ENCODE measurements at places on chromosomes 5 and 9. TPM values are rescaled to one million over a fixed set of nuclear protein-coding genes. Genes with fewer than 3 reads are reported as not detected.

The SPATA6L gene
- 3.1 TPM for total RNA-seq

The MOB3B gene
- 0.65 TPM for total RNA-seq

The CCDC183 gene
- total RNA-seq, result 0.65 TPM

The MZB1 gene
- 0.19 TPM for total RNA-seq

The C9orf153 gene
- not detected for total RNA-seq

The PGM5 gene
- total RNA-seq, result 3.2 TPM

The MYMK gene
- not detected for total RNA-seq

The UGCG gene
- 59.1 TPM for total RNA-seq

The STARD4 gene
- 82.0 TPM for total RNA-seq

The HAVCR2 gene
- total RNA-seq, result 0.67 TPM

The ADAMTS16 gene
- total RNA-seq, result not detected

The CACFD1 gene
- 4.9 TPM for total RNA-seq

The NRARP gene
- total RNA-seq, result 64.3 TPM

The FAM221B gene
- total RNA-seq, result not detected

The ADGRV1 gene
- total RNA-seq, result under 0.01 TPM

The CDC20B gene
- 0.19 TPM for total RNA-seq

The CERT1 gene
- 34.4 TPM for total RNA-seq

The TTC16 gene
- not detected for total RNA-seq

The PHYKPL gene
- 40.5 TPM for total RNA-seq

The LYSMD3 gene
- 19.1 TPM for total RNA-seq

The ZNF366 gene
- 18.2 TPM for total RNA-seq

The LIFR gene
- 75.7 TPM for total RNA-seq

The SHROOM1 gene
- 8.2 TPM for total RNA-seq

The CTSV gene
- 0.67 TPM for total RNA-seq

The HSPA4 gene
- total RNA-seq, result 104 TPM

The PCDHB6 gene
- total RNA-seq, result under 0.01 TPM

The MRPS2 gene
- total RNA-seq, result 42.8 TPM

The CMBL gene
- 6.2 TPM for total RNA-seq

The SLC25A2 gene
- total RNA-seq, result 0.48 TPM

The CCDC112 gene
- 8.5 TPM for total RNA-seq

The IQGAP2 gene
- 2.3 TPM for total RNA-seq

The CNTNAP3 gene
- total RNA-seq, result 102 TPM

The SHOC1 gene
- not detected for total RNA-seq

The NR5A1 gene
- not detected for total RNA-seq

The IL4 gene
- not detected for total RNA-seq

The ACOT12 gene
- total RNA-seq, result not detected

The TEX48 gene
- not detected for total RNA-seq

The DNM1 gene
- total RNA-seq, result 0.48 TPM

The IFNA21 gene
- not detected for total RNA-seq

The ADAMTS2 gene
- total RNA-seq, result 1.1 TPM

The CBY3 gene
- total RNA-seq, result not detected

The RNF183 gene
- total RNA-seq, result not detected

The FAM151B gene
- 1.6 TPM for total RNA-seq

The FOXD1 gene
- under 0.01 TPM for total RNA-seq

The SLIT3 gene
- total RNA-seq, result 0.10 TPM

The DDX31 gene
- total RNA-seq, result 15.7 TPM

The SUSD3 gene
- total RNA-seq, result 0.98 TPM

The SPATA24 gene
- 4.1 TPM for total RNA-seq

The SH2D3C gene
- total RNA-seq, result 85.9 TPM

The RAI14 gene
- total RNA-seq, result 320 TPM

The FRRS1L gene
- total RNA-seq, result not detected

The JAKMIP2 gene
- not detected for total RNA-seq

The ISL1 gene
- not detected for total RNA-seq

The PIP5K1B gene
- total RNA-seq, result 0.19 TPM

The TMEM252 gene
- not detected for total RNA-seq
